Muscle of leg (tissue), 16 donors: ENCODE measurements at places on chromosomes 6 and 20. TPM values are rescaled to one million over a fixed set of nuclear protein-coding genes. Genes with fewer than 3 reads are reported as not detected.

The HCRTR2 gene
- total RNA-seq = not detected

- H3K27ac ChIP-seq = no peak overlapping the region
- no peaks in the 10 kb centered on the region for H3K27me3 ChIP-seq
- DNase-seq = peak; percentile 48
- no peak overlapping the region for H3K4me3 ChIP-seq
- no peaks in the 10 kb centered on the region for H3K36me3 ChIP-seq
These were observed 44.3 kb upstream of the PTGIS start for GRCh38 chr20:49612127-49612738.

The RFX6 gene
- not detected for total RNA-seq

DNA sequence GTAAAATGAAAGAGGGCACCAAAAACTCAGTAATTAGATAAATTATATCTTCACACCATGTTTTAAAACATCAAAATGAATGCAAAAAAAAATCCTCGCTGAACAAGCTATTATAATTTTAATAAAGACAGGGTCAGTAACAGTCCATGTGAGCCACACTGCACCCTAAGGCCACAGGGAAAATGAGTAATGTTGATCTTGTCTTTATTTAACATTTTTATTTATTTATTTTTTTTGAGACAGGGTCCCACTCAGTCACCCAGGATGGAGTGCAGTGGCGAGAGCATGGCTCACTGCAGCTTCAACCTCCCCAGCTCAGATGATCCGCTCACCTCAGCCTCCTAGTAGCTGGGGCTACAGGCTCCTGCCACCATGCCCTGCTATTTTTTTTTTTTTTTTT lies 8.7 kb upstream of the NFATC2 start:
- H3K27ac ChIP-seq = no peak overlapping the region
- peaks cover under 1% of the 10 kb centered on the region for H3K36me3 ChIP-seq
- no peaks in the 10 kb centered on the region for H3K27me3 ChIP-seq
- DNase-seq = no peak
- no peak overlapping the region for H3K4me3 ChIP-seq

- no peak for DNase-seq
- no peak overlapping the region for H3K4me3 ChIP-seq
- H3K36me3 ChIP-seq = peaks cover 11% of the 10 kb centered on the region
- peaks cover 36% of the 10 kb centered on the region for H3K4me1 ChIP-seq
- no peaks in the 10 kb centered on the region for H3K27me3 ChIP-seq
- no peak overlapping the region for H3K27ac ChIP-seq
These were observed 26.3 kb downstream of the WRNIP1 start for GRCh38 chr6:2791450-2791974.

- H3K36me3 ChIP-seq = no peaks in the 10 kb centered on the region
- no peak overlapping the region for H3K27ac ChIP-seq
- no peaks in the 10 kb centered on the region for H3K27me3 ChIP-seq
- H3K4me1 ChIP-seq = no peaks in the 10 kb centered on the region
These were observed 432.8 kb downstream of the PKHD1 start for GRCh38 chr6:51654647-51655046.

GRCh38 chr6:1591243-1591642 lies 18.5 kb upstream of the FOXC1 start:
- H3K27me3 ChIP-seq = peaks cover 51% of the 10 kb centered on the region
- DNase-seq = no peak
- no peak overlapping the region for H3K27ac ChIP-seq
- peaks cover 4% of the 10 kb centered on the region for H3K4me1 ChIP-seq
- no peaks in the 10 kb centered on the region for H3K36me3 ChIP-seq

- DNase-seq = no peak
- H3K4me3 ChIP-seq = no peak overlapping the region
- no peaks in the 10 kb centered on the region for H3K4me1 ChIP-seq
- no peak overlapping the region for H3K27ac ChIP-seq
- no peaks in the 10 kb centered on the region for H3K36me3 ChIP-seq
These were observed 9.8 kb upstream of the NDUFAF4 start for GRCh38 chr6:96907498-96907897.

- H3K36me3 ChIP-seq = no peaks in the 10 kb centered on the region
- H3K4me1 ChIP-seq = no peaks in the 10 kb centered on the region
- DNase-seq = no peak
- no peak overlapping the region for H3K4me3 ChIP-seq
These were observed 981.8 kb downstream of the TBC1D32 start for GRCh38 chr6:120352491-120352890.

DNA sequence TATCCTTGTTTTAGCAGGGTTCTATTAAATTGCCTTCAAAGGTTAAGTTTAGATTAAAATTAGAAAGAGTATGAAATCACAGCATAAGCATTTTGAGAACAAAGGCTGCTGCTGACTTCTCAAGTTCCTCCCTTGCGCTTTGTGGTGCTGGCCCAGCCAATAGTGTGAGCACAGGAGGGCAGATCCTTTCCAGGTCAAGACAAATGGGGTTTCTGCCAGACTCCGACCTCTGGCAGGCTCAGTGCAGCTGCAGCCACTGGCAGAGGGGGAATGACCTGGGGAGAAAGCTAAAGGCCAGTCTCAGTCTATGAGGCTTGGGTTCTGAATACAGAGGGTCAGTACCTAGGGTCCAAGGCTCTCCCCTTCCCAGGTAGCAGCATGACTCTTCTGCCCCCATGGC lies 27.0 kb downstream of the CLIC5 start:
- no peaks in the 10 kb centered on the region for H3K36me3 ChIP-seq
- H3K27ac ChIP-seq = no peak overlapping the region
- no peaks in the 10 kb centered on the region for H3K27me3 ChIP-seq
- H3K4me1 ChIP-seq = peaks cover 13% of the 10 kb centered on the region

DNA sequence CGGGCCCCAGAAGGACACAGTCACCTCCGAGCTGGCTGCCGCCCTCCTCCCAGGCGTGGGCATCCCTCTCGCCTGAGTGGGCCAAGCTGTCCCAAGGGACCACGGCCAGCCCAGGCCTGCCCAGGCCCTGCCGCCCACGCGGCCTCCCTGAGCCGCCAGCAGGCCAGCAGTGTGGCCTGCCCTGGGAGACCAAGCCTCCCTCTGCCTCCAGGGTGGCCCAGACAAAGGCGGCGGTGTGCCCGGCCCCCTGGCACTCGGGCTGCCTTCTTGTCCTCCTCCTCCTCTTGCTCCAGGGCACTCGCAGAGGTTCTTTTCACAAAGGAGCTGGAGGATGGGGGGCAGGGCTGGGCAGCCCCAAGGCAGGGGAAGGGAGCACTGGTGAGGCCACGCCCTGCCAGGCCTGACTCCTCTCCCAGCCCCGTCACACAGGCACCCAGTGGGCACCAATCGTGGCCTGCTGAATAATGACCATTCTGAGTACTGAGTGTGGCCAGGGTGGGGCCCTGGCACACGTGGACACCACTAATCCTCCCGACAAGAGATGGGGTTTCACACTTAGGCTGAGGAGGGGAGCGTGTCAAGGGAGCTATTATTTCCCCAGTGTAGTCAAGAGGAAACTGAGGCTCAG lies 25.3 kb downstream of the NOL4L start:
- DNase-seq = no peak
- H3K27ac ChIP-seq = no peak overlapping the region
- H3K27me3 ChIP-seq = peaks cover 3% of the 10 kb centered on the region
- no peaks in the 10 kb centered on the region for H3K36me3 ChIP-seq
- peaks cover 50% of the 10 kb centered on the region for H3K4me1 ChIP-seq
